ENCODE measurements at places on chromosomes 3 and 15.

DNA sequence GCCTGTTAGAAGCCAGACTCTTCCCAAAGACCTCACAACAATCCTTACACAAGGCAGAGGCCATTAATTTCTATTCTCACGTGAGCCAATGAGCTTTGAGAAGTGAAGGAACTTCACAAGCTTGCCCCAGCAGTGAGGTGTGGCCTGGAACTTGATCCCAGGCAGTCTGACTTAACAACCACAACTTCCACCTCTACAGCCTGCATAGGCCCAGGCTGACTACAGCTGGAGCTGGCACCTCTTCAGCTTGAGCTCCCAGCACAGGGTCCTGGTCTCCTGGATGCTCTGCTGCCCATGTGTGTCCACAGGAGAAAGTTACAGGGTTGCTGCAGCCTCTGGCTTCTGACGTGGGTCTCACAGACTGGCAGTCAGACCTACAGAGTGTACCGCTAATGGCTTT, 111.0 kb downstream of the ERC2 start:
- no peak for DNase-seq
- H3K4me3 ChIP-seq: no peak overlapping the region
- no peaks in the 10 kb centered on the region for H3K27me3 ChIP-seq

- H3K36me3 ChIP-seq: no peaks in the 10 kb centered on the region
- H3K27ac ChIP-seq: no peak overlapping the region
- no peaks in the 10 kb centered on the region for H3K27me3 ChIP-seq
Measured at GRCh38 chr3:94259291-94259690, 196.4 kb downstream of the NSUN3 start.

GRCh38 chr3:118480101-118480860, 554.4 kb downstream of the IGSF11 start:
- no peaks in the 10 kb centered on the region for H3K36me3 ChIP-seq
- H3K4me3 ChIP-seq: no peak overlapping the region
- DNase-seq: no peak
- H3K27me3 ChIP-seq: no peaks in the 10 kb centered on the region
- no peak overlapping the region for H3K27ac ChIP-seq
- H3K4me1 ChIP-seq: no peaks in the 10 kb centered on the region

DNA sequence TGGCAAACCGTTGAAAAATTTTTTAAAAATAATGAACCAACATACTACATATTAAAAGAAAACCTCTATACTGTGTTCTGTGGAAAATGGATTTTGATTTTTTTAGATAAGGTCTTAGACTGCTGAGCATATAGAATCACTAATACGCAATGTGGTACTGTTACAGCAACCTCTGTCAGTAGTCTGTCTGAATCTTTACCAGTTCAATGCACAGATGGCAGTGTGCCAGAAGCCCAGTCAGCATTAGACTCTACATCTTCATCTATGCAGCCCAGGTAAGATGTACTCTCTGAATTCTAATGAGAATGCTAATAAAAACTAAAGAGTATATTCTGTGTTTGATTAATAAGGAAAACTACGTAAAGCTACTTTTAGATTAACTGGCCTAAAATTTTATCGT, 31.3 kb upstream of the FAH start:
- H3K27ac ChIP-seq: no peak overlapping the region
- no peaks in the 10 kb centered on the region for H3K27me3 ChIP-seq
- H3K4me3 ChIP-seq: no peak overlapping the region
- H3K4me1 ChIP-seq: no peaks in the 10 kb centered on the region
- DNase-seq: no peak

GRCh38 chr15:40511472-40512133, 40.8 kb downstream of the CHST14 start:
- peaks cover 2% of the 10 kb centered on the region for H3K4me1 ChIP-seq
- peak overlapping the region; percentile 31 for H3K4me3 ChIP-seq
- no peaks in the 10 kb centered on the region for H3K36me3 ChIP-seq
- peak; percentile 50 for DNase-seq
- no peaks in the 10 kb centered on the region for H3K27me3 ChIP-seq

GRCh38 chr3:170907637-170908234, 701 bp downstream of the EIF5A2 start:
- peak; percentile 39 for DNase-seq
- H3K4me1 ChIP-seq: peaks cover 9% of the 10 kb centered on the region

GRCh38 chr3:170536712-170537111, 49.2 kb downstream of the SLC7A14 start:
- H3K36me3 ChIP-seq: no peaks in the 10 kb centered on the region
- no peak overlapping the region for H3K27ac ChIP-seq
- H3K4me1 ChIP-seq: no peaks in the 10 kb centered on the region
- no peaks in the 10 kb centered on the region for H3K27me3 ChIP-seq
- no peak overlapping the region for H3K4me3 ChIP-seq
- no peak for DNase-seq

GRCh38 chr3:38271553-38271952, 5.9 kb downstream of the SLC22A13 start:
- no peaks in the 10 kb centered on the region for H3K27me3 ChIP-seq
- no peak overlapping the region for H3K4me3 ChIP-seq
- no peak for DNase-seq
- H3K4me1 ChIP-seq: no peaks in the 10 kb centered on the region
- H3K36me3 ChIP-seq: no peaks in the 10 kb centered on the region
- no peak overlapping the region for H3K27ac ChIP-seq

DNA sequence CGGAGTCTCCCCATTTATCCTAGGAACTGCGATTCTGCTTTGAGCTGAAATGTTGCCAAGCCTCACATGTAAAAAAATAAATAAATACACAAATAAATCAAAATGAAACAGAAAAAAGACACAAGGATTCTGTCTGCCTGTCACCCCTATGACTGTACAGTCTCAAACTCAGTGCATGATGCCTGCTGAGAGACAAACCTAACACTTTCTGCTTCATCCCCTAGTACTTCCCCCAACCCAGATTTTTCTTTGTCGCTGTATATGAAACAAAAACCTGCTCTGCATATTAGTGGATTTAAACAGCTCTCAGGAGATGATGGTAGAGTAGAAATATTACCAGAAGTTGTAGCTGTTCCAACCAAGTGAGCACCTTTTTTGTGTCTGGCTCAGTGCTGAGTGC, 530.7 kb upstream of the CFAP20DC start:
- H3K36me3 ChIP-seq: no peaks in the 10 kb centered on the region
- no peak overlapping the region for H3K27ac ChIP-seq
- H3K27me3 ChIP-seq: no peaks in the 10 kb centered on the region
- DNase-seq: no peak
- H3K4me3 ChIP-seq: no peak overlapping the region

DNA sequence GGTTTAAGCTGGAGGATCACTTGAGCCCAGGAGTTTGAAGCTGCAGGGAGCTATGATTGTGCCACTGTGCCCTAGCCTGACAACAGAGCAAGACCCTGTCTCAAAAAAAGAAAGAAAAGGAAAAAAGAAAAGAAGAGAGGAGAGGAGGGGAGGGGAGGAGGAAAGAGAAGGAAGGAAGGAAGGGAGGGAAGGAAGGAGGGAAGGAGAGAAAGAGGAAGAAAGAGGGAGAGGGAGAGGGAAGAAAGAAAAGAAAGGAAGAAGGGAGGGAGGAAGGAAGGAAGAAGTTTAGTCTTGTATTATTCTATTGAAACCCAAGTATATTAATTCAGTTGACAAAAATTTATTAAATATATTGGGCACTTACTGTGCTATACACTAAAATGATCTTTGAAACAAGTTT, 11.5 kb downstream of the GOLM2 start:
- H3K27ac ChIP-seq: no peak overlapping the region
- H3K27me3 ChIP-seq: no peaks in the 10 kb centered on the region
- no peak overlapping the region for H3K4me3 ChIP-seq
- H3K36me3 ChIP-seq: no peaks in the 10 kb centered on the region
- H3K4me1 ChIP-seq: peaks cover 7% of the 10 kb centered on the region
- no peak for DNase-seq

- no peak for DNase-seq
- no peak overlapping the region for H3K27ac ChIP-seq
- H3K36me3 ChIP-seq: no peaks in the 10 kb centered on the region
- H3K4me3 ChIP-seq: peak overlapping the region; percentile 24
- peaks cover 76% of the 10 kb centered on the region for H3K27me3 ChIP-seq
Measured at GRCh38 chr3:147412917-147413685, 3.9 kb downstream of the ZIC1 start.

DNA sequence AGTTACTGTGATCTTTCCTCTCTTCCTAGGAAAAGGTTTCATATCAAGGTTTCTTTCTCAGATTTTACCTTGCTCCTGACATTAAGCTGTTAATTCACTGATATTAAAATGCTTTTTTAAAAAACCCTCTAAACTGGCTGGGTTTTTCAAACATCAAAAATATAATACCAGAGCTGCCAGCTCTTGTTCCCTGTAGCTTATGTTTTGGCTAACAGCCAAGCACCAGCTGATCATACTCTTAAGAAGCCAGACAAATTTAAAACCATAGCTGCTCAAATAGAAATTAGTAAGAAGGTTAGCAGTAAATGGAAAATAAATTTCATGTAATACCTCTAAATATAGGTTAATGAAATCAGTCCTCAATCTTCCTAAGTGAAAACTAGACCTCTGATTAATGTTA, 657.5 kb downstream of the GRM7 start:
- no peaks in the 10 kb centered on the region for H3K27me3 ChIP-seq
- no peaks in the 10 kb centered on the region for H3K36me3 ChIP-seq
- peak; percentile 41 for DNase-seq
- no peak overlapping the region for H3K4me3 ChIP-seq
- no peaks in the 10 kb centered on the region for H3K4me1 ChIP-seq

DNA sequence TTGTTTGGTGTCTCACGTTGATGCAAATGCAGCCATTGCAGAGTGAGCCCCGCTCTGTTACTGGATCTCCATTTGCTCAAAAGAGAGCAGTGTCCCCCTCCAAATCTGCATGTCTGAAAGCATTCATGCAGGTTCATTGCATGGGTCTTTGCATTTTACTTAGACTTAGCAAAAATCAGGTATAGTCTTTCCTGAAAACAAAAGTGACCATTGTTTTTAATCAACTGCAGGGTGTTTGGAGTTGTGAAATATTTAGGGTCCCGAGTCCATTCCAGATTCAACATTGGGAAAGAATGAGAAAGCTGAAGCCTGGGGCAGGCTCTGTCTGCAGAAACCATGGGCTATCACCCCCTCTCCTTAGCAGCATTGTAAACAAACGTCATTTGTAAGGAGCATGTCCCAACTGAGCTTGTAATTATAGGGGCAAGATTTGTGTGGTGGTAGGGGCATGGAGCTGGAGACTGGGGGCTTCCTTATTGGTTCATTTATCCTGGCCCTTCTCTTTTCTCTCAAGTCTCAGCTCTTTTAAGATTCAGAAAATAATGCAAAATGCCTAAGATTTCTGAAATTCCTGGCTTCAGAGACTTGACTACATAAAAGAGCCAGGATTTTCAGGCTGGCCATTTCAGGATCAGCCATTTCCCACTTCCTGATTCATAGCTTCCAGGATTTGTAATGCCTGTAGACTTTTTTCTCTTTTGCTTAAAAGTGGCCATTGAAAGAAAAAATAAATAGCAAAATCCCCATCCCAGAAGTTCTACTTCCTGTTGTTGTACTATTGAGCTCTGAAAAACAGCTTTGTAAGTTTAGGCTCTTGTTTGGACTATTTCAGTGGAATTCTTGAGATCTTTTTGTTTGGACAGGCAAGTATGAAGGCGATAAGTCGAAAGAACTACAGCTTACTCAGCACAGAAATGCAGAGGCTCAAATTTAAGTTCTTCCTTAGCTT, 23.0 kb downstream of the IGF1R start:
- H3K27ac ChIP-seq: peak overlapping the region; percentile 75
- H3K27me3 ChIP-seq: no peaks in the 10 kb centered on the region
- peaks cover 32% of the 10 kb centered on the region for H3K4me1 ChIP-seq
- H3K4me3 ChIP-seq: peak overlapping the region; percentile 12
- DNase-seq: peak; percentile 57

GRCh38 chr15:47987908-47988532, 132.8 kb upstream of the SLC24A5 start:
- H3K27ac ChIP-seq: no peak overlapping the region
- no peaks in the 10 kb centered on the region for H3K36me3 ChIP-seq
- H3K4me1 ChIP-seq: no peaks in the 10 kb centered on the region
- no peak overlapping the region for H3K4me3 ChIP-seq

- H3K27me3 ChIP-seq: peaks cover 8% of the 10 kb centered on the region
- H3K4me3 ChIP-seq: no peak overlapping the region
- no peaks in the 10 kb centered on the region for H3K36me3 ChIP-seq
- DNase-seq: no peak
- peaks cover 6% of the 10 kb centered on the region for H3K4me1 ChIP-seq
- no peak overlapping the region for H3K27ac ChIP-seq
Measured at GRCh38 chr15:81095690-81096365, 38.2 kb upstream of the CFAP161 start.

DNA sequence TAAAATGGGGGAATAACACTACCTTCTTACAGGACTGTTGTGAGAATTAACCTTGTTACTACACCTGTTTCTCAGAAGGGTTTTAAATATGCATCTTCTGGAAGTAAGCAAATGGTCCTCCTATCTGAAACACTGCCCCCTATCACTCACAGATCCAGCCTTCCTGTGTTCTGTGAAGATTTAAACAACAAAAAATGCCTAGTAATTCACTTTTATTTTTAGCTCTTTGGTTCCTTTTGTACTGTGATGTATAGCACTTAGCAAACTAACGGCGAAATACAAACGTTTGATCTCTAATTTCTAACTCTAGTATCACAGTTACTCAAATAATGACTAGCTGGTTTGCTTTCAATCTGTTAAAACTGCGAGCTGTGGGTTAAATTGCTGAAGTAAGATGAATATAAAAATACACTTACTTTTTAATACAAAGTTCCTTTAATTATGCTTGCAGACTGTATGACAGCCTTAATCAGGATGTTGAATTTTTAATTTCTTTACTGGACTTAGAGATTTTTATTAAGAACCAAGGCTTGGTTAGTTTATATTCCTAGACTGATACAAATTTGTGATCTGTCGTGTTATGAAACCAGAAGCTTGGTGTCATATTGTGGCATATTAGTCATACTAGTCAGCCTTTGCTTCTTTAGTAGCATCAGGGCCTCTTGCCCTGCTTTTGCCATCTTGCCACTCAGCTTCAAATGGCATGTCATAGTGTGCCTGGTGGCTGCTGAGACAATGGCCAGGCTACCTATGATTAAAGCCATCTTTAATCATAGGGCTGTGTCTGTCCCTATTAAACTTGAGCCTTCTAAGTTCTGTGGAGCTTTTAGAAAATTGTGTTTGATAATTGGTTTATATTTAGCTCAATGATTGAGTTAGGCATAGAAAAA, 9.2 kb downstream of the EIF3J start:
- DNase-seq: peak; percentile 39
- H3K36me3 ChIP-seq: no peaks in the 10 kb centered on the region
- no peaks in the 10 kb centered on the region for H3K27me3 ChIP-seq
- H3K27ac ChIP-seq: peak overlapping the region; percentile 11
- H3K4me3 ChIP-seq: no peak overlapping the region
- H3K4me1 ChIP-seq: peaks cover 16% of the 10 kb centered on the region

GRCh38 chr3:197686899-197687298, 49.8 kb downstream of the RUBCN start:
- H3K4me1 ChIP-seq: no peaks in the 10 kb centered on the region
- H3K4me3 ChIP-seq: no peak overlapping the region
- DNase-seq: no peak

- H3K36me3 ChIP-seq: peaks cover 2% of the 10 kb centered on the region
- H3K4me3 ChIP-seq: no peak overlapping the region
- DNase-seq: no peak
- H3K27ac ChIP-seq: peak overlapping the region; percentile 18
- no peaks in the 10 kb centered on the region for H3K27me3 ChIP-seq
- H3K4me1 ChIP-seq: peaks cover 32% of the 10 kb centered on the region
Measured at GRCh38 chr3:127780536-127781400, 41.5 kb downstream of the MGLL start.
